ENCODE measurements at places on chromosomes 5 and 9.

DNA sequence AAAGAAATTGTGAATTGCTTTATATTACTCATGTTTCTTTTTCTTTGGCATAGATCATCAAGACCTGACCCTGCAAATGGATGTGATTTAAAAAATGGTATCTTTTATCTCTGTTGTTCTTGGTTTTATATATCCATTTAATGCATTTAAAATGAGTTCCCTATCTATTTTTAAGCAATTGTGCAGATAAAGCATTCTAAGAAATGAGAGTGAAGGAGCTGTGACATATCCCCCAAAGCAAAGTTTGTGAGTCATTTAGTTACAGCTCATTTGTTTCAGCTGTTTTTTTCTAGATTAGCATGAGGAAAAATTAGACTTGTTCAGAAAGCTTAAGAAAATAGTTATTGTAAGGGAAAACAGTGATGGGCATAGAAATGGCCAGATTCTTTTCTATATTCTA lies 7.6 kb upstream of the ELOVL7 start:
- no peak for DNase-seq

- no peak for DNase-seq
Observed at GRCh38 chr5:87650284-87650683, 237.6 kb upstream of the CCNH start.

GRCh38 chr9:94951324-94952135 lies 225.0 kb downstream of the AOPEP start:
- DNase-seq = no peak

DNA sequence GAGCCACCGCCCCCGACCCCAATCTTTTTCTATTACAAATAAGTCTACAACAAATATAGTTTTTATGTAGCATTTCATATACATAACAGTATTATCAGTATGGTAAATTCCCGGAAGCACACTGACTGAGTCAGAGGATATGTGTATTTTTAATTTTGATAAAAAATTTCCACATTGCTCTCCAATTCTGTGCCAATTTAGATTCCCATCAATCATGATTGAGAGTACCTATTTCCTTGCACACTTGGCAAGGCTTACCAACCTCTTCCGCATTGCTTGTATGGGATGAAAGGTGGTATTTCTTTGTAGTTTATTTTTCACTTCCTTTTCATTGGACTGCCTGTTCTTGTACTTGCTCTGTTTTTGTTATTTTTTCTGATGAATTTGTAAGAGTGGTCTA lies 204.6 kb downstream of the RFX3 start:
- no peak for DNase-seq

DNA sequence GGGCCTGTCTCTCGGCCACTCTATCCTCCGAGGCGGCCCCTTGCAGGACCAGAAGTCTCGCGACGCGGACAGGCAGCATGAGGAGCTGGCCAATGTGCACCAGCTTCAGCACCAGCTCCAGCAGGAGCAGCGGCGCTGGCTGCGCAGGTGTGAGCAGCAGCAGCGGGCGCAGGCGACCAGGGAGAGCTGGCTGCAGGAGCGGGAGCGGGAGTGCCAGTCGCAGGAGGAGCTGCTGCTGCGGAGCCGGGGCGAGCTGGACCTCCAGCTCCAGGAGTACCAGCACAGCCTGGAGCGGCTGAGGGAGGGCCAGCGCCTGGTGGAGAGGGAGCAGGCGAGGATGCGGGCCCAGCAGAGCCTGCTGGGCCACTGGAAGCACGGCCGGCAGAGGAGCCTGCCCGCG lies 283.5 kb downstream of the ARHGEF28 start:
- no peak for DNase-seq
